ENCODE measurements at places on chromosomes 13 and 19. TPM values are rescaled to one million over a fixed set of nuclear protein-coding genes. Genes with fewer than 3 reads are reported as not detected.

The PSG1 gene
- not detected for total RNA-seq

The KLK1 gene
- not detected for total RNA-seq

The KLK14 gene
- not detected for total RNA-seq

DNA sequence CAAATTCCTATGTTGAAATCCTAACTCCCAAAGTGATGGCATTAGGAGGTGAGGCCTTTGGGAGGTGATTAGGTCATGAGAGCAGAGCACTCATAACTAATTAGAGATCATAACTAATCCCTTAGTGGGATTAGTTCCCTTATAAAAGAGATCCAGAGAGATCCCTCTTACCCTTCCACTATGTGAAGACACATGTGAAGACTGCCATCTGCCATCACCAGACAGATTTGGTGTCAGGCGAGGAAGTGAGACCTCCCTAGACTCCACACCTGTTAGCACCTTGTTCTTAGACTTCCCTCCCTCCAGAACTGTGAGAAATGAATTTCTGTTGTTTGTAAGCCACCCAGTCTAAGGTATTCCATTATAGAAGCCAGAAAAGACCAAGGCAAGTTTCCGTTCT is 112.2 kb downstream of the NDFIP2 start:
- DNase-seq = no peak

- no peak for DNase-seq
These were observed 112.5 kb downstream of the SOX1 start for GRCh38 chr13:112179421-112179820.

DNA sequence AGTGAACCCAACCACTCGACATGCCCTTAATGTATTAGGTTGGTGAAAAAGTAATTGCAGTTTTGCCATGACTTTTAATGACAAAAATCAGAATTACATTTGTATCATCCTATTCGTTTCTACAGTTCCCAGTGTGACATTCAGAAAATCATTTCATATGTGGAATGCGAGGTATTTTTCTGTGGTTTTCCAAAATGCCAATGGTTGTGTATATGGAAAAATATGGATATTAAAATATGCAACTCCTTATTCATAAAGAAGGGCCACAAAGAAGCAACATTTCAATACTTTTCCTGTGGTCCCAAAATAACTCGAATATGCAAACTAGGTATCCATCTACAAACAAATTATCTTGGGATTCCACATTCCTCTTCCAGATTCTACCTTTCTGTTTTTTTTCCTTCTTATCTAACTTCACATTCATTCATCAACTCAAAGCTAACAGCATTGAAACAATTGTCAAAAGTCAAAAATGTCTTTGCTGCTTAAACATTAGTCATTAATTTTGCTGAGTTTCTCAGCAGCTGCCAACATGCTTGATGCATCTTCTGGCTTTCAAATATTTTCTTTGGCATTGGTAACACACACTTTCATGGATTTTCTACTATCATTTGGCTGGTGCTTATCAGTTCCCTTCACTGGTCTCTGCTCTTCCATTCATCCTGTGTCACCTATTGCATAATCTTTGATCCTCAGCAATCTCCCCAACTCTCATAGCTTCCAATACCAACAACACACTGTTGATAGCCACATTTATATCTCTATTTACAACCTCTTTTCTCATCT is 1445.4 kb downstream of the EFNB2 start:
- DNase-seq = no peak

DNA sequence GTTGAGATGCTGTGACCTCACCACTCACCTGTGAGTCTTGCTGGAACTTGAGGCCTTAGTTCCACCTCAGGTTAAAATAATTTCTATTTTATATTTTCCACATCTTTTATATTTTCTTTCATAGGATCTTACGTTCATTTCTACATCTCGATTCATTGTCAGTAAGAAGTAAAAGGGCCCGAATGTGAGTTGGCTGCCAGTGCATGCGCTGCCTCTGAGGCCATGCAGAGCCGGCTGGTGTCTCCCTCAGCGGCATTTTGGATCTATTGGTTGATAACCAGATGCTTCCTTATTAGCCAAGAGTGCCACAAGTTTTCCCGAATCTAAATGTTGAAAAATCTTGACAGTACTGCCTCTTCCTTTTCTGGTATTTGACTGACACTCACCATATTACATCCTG is 347.3 kb downstream of the TEX29 start:
- DNase-seq = no peak

GRCh38 chr13:62119739-62120700 is 704.4 kb upstream of the PCDH20 start:
- DNase-seq = no peak

Data from right cardiac atrium (tissue), 5 donors.